ENCODE measurements at places on chromosomes 12 and 14. TPM values are rescaled to one million over a fixed set of nuclear protein-coding genes. Genes with fewer than 3 reads are reported as not detected.

The KLRF2 gene
- not detected for total RNA-seq

The BATF gene
- total RNA-seq: not detected

The C12orf54 gene
- not detected for total RNA-seq

The CBX5 gene
- 231 TPM for total RNA-seq

The RNASE4 gene
- 0.38 TPM for total RNA-seq

The KIF5A gene
- total RNA-seq: 22.8 TPM

The ARMH4 gene
- total RNA-seq: 24.8 TPM

The GZMH gene
- not detected for total RNA-seq

The PLA2G1B gene
- not detected for total RNA-seq

The TTC6 gene
- not detected for total RNA-seq

The TSPAN19 gene
- not detected for total RNA-seq

The LRIG3 gene
- total RNA-seq: 9.3 TPM

DNA sequence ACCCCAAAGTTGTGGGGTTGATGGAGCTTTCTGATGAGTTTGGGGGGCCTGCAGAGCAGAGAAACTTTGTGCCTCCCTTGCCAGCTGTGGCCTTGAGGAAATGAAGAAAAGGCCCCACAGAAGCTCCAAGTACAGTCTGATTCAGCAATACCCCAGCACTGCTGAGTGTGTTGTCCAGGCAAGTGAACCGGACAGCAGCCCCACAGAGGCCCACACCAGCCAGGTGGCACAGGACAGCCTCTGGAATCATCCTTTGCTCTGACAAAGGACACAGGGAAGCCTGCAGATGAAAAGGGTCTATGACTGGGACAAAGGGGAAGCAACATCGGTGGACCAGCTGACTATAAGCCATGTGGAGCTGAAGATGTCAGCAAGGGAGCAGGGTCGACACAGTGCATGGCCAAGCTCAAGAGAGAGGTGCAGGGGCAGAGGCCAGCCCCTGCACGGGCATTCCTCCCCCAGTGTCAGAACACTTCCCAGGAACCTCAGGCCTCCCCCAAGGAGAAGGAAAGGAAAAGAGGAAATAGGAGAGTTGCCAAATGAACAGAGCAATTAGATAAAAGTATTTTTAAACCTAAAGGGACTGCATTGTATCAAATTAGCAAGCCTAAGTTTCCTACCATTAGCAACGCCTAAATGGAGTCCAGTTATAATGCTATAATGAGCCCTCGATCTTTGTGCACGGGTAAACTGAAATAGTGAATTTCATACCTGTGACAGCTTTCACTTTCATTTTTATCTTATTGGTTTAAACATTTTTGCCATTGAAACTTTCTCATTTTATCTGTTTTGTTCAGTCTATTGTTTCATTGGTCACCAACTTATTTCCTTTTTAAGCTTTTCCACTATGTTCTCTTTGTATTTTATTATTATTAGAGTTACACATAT, 46.3 kb upstream of the PTGDR start:
- H3K27me3 ChIP-seq: no peaks in the 10 kb centered on the region
- no peaks in the 10 kb centered on the region for H3K36me3 ChIP-seq
- no peak overlapping the region for H3K4me3 ChIP-seq

DNA sequence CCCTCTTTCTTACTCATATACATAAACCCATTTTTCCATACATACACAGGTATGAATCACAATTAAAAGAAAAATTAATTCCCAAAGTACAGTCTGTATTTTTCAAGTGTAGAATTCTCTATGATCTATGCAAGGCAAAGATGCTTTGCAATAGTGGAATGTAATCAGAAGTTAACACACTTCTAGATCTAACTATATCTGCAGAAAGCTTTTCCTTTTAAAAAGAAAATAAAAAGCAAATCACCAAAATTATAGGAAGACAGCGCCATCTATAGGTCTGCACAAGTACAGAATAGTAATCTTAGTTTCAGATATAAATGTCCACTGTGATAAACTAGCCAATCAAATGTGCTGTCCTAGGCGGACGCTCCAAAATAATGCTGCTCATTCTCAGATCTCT, 22.0 kb downstream of the SLC25A21 start:
- no peak overlapping the region for H3K27ac ChIP-seq
- H3K36me3 ChIP-seq: no peaks in the 10 kb centered on the region
- H3K4me1 ChIP-seq: no peaks in the 10 kb centered on the region
- DNase-seq: no peak
- no peak overlapping the region for H3K4me3 ChIP-seq

DNA sequence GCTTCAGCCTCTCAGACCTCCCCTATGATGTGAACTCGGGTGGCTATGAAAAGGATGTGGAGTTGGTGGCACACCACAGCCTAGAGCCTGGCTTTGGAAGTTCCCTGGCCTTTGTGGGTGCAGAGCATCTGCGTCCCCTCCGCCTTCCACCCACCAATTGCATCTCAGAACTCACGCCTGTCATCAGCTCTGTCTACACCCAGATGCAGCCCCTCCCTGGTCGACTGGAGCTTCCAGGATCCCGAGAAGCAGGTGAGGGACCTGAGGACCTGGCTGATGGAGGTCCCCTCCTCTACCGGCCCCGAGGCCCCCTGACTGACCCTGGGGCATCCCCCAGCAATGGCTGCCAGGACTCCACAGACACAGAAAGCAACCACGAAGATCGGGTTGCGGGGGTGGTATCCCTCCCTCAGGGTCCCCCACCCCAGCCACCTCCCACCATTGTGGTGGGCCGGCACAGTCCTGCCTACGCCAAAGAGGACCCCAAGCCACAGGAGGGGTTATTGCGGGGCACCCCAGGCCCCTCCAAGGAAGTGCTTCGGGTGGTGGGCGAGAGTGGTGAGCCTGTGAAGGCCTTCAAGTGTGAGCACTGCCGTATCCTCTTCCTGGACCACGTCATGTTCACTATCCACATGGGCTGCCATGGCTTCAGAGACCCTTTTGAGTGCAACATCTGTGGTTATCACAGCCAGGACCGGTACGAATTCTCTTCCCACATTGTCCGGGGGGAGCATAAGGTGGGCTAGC, 7.0 kb upstream of the RPS26 start:
- H3K4me1 ChIP-seq: no peaks in the 10 kb centered on the region
- H3K27me3 ChIP-seq: no peaks in the 10 kb centered on the region
- H3K36me3 ChIP-seq: peaks cover 27% of the 10 kb centered on the region
- no peak overlapping the region for H3K27ac ChIP-seq

DNA sequence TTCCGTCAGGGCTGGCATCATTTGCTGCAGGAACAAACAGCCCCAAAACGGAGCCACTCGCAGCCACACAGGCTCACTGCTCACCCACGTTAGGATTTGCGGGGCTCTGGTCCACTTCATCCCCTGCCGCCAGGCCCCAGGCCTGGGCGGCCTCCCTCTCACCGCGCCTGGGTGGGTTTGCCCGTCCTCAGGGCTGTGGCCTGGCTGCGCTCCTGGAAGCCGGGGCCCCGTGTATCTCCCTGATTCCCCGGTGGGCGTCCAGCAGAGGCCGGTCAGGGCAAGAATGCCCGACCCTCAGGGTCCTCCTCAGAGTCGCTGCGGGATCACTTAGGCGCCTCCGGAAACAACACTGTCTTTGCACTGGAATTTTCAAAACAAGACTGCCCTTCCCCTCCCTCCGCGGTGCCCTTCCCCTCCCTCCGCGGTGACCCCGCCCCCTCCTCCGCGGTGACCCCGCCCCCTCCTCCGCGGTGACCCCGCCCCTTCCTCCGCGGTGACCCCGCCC, 15.7 kb upstream of the FBRSL1 start:
- no peak for DNase-seq
- H3K27ac ChIP-seq: no peak overlapping the region
- peaks cover 53% of the 10 kb centered on the region for H3K27me3 ChIP-seq
- no peaks in the 10 kb centered on the region for H3K4me1 ChIP-seq
- no peak overlapping the region for H3K4me3 ChIP-seq
- H3K36me3 ChIP-seq: no peaks in the 10 kb centered on the region

- H3K36me3 ChIP-seq: no peaks in the 10 kb centered on the region
- DNase-seq: no peak
- no peaks in the 10 kb centered on the region for H3K27me3 ChIP-seq
- H3K27ac ChIP-seq: no peak overlapping the region
Observed at GRCh38 chr14:55740649-55740989, 160.6 kb downstream of the KTN1 start.

- H3K27me3 ChIP-seq: no peaks in the 10 kb centered on the region
- no peak overlapping the region for H3K27ac ChIP-seq
- no peaks in the 10 kb centered on the region for H3K4me1 ChIP-seq
- no peak for DNase-seq
Observed at GRCh38 chr12:61993734-61994345, 266.4 kb upstream of the USP15 start.

GRCh38 chr14:28762303-28762954, 4.2 kb upstream of the FOXG1 start:
- H3K27me3 ChIP-seq: peaks cover 72% of the 10 kb centered on the region
- no peak overlapping the region for H3K4me3 ChIP-seq
- H3K4me1 ChIP-seq: peaks cover 12% of the 10 kb centered on the region
- no peak overlapping the region for H3K27ac ChIP-seq
- no peak for DNase-seq

- no peak overlapping the region for H3K4me3 ChIP-seq
- peaks cover 9% of the 10 kb centered on the region for H3K36me3 ChIP-seq
- no peak for DNase-seq
- H3K27me3 ChIP-seq: no peaks in the 10 kb centered on the region
Observed at GRCh38 chr14:36300337-36300736, 20.1 kb downstream of the MBIP start.

- H3K27me3 ChIP-seq: no peaks in the 10 kb centered on the region
- no peak for DNase-seq
- H3K4me3 ChIP-seq: no peak overlapping the region
Observed at GRCh38 chr12:110286623-110287022, 5.6 kb downstream of the ATP2A2 start.

GRCh38 chr14:103641161-103641560, 12.2 kb downstream of the KLC1 start:
- H3K4me3 ChIP-seq: no peak overlapping the region
- H3K36me3 ChIP-seq: no peaks in the 10 kb centered on the region
- H3K27ac ChIP-seq: no peak overlapping the region
- no peaks in the 10 kb centered on the region for H3K27me3 ChIP-seq

DNA sequence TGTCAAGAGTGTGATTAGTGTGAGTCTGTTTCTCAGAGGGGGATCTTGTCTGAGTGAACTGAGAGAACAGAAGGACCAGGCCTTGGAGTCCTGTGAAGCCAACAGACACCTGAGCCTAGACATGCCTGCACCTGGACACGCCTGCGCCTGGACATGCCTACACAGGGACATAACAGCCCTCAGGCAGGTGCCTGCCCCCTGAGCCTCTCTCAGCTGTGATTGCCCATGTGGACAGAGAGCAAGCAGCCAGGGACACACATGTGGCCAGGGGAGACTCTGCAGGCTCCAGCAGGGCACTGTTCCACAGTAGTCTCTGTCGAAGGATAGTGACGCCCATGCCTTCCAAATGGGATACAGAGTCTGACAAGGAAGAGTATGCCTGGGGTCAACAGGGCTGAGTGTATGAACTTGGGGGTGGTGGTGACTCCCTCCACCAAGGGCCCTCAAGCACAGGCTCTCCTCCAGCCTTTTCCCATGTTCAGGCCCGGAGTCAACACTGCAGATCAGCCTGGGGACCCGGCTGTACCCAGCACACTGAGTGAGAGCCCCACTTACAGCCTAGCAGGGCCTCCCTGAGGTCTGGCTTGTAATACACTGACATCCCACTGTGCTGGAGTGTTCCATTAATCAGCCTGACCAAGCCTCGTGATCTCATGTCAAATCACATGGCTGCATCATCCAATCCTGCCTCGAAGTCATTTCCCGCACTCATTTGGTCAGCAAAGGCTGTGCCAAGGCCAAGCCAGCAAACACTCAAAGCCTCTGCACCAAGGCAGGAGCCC, 173.0 kb downstream of the CALM1 start:
- peaks cover 26% of the 10 kb centered on the region for H3K4me1 ChIP-seq
- H3K27ac ChIP-seq: no peak overlapping the region
- no peak overlapping the region for H3K4me3 ChIP-seq

GRCh38 chr12:42873401-42873800, 283.9 kb upstream of the PRICKLE1 start:
- H3K4me1 ChIP-seq: no peaks in the 10 kb centered on the region
- H3K27ac ChIP-seq: no peak overlapping the region
- no peaks in the 10 kb centered on the region for H3K27me3 ChIP-seq

- no peaks in the 10 kb centered on the region for H3K4me1 ChIP-seq
- no peaks in the 10 kb centered on the region for H3K36me3 ChIP-seq
- H3K27ac ChIP-seq: no peak overlapping the region
- DNase-seq: no peak
- H3K4me3 ChIP-seq: no peak overlapping the region
Observed at GRCh38 chr12:123987022-123987421, 14.0 kb downstream of the ZNF664 start.

DNA sequence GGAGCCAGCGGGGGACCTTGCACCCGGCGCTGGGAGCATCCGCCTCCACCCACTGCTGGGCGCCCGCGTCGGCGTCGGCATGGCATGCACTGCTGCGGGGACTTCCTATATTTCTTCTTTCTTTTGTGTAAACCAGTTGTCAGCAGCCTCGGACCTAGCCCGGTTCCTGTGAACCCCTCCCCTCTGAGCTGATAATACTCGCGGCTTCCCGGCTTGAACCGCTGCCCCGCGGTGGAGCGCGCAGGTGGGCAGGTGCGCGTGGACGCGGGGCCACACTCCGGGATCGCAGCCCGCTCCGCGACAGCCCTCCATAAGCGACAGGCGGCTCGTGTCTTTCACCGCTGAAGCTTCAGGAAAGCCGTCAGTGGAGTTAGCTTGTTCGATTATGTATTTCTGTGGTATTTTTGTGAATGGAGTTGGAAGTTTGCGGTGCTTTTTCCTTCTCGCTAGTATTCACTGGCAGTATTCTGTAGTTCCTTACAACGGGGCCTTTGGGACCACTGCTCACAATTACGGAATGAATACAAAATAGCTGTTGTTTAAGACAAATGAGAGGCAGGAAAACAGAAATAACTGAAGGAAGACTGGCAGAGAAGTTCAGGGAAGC, 870 bp downstream of the BMAL2 start:
- no peak for DNase-seq
- no peak overlapping the region for H3K27ac ChIP-seq
- H3K4me1 ChIP-seq: no peaks in the 10 kb centered on the region
- H3K27me3 ChIP-seq: peaks cover 4% of the 10 kb centered on the region
- no peaks in the 10 kb centered on the region for H3K36me3 ChIP-seq

DNA sequence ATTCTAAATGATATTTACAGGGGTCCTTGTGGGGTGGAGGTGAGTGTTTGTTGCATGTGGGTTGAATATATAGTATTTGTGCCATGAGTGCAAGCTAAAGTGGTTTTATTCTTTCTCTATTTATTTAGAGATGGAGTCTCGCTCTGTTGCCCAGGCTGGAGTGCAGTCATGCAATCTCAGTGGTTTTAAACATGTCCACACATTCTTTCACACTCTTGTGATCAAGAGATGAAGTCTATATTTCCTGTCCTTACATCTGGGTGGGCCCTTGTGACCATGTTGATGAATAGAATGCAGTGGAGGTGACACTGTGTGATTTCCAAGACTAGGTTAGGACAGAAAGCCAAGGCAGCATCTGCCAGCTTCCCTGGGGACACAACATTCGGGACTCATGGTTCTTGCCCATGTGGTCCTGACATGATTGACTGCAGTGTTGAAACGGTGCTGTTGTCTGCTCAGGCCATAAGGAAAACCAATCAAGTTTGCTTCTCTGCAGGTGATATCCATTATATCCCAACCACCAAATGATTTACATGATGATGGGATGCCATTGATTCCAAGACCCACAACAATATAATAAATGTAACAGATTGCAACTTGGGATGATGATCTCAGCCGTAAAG, 172.6 kb downstream of the SUDS3 start:
- peak; percentile 20 for DNase-seq
- H3K4me3 ChIP-seq: no peak overlapping the region
- H3K27me3 ChIP-seq: no peaks in the 10 kb centered on the region
- H3K36me3 ChIP-seq: no peaks in the 10 kb centered on the region
- 0 out of 2 replicates have a peak, but pooled peaks cover 2% of the 10 kb centered on the region for H3K4me1 ChIP-seq
- no peak overlapping the region for H3K27ac ChIP-seq

GRCh38 chr12:29778531-29778930, 5.2 kb downstream of the TMTC1 start:
- no peaks in the 10 kb centered on the region for H3K27me3 ChIP-seq

GRCh38 chr14:101539880-101540279, 21.4 kb upstream of the DIO3 start:
- H3K27ac ChIP-seq: no peak overlapping the region
- no peak overlapping the region for H3K4me3 ChIP-seq
- no peaks in the 10 kb centered on the region for H3K4me1 ChIP-seq
